Activated B cell treated with CpG ODN at 0.5 μM for 24 hours (primary cell): ENCODE measurements at places on chromosomes 1 and 21. TPM values are rescaled to one million over a fixed set of nuclear protein-coding genes. Genes with fewer than 3 reads are reported as not detected.

DNA sequence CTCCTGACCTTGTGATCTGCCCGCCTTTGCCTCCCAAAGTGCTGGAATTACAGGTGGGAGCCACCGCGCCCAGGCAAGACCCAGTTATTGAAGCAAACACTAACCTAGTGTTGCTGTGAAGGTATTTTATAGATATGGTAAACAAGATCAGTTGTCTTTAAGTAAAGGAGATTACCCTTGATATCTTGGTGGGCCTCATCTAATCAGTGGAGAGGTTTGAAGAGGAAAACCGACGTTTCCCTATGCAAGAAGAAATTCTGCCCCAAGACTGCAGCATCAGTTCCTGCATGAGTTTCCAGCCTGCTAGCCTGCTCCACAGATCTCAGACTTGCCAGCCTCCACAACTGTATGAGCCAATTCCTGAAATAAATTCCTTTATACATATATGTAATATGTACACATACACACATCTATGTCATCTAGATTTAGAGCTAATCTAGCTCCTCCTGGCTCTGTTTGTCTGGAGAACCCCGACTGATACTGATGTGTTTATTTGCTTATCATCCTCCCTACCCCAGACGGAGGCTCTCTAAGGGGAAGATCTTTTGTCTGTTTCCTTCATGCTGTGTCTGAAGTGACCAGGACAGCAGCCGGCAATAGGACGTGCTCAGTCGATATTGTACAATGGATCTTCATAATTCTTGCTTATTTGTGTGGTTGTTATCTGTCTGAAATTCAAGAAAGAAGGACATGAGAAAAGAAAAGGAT, 90.9 kb downstream of the IER5 start:
- H3K4me1 ChIP-seq = no peaks in the 10 kb centered on the region
- H3K4me3 ChIP-seq = no peak overlapping the region
- no peaks in the 10 kb centered on the region for H3K36me3 ChIP-seq
- no peak for DNase-seq

GRCh38 chr1:86706018-86706635, 1.8 kb downstream of the SH3GLB1 start:
- peak overlapping the region; percentile 99 for H3K4me3 ChIP-seq
- peaks cover 22% of the 10 kb centered on the region for H3K36me3 ChIP-seq
- DNase-seq = no peak
- peaks cover 50% of the 10 kb centered on the region for H3K4me1 ChIP-seq
- peak overlapping the region; percentile 98 for H3K27ac ChIP-seq

GRCh38 chr1:237838320-237838719, 52.4 kb downstream of the ZP4 start:
- H3K36me3 ChIP-seq = no peaks in the 10 kb centered on the region
- H3K4me3 ChIP-seq = no peak overlapping the region
- H3K27ac ChIP-seq = no peak overlapping the region

DNA sequence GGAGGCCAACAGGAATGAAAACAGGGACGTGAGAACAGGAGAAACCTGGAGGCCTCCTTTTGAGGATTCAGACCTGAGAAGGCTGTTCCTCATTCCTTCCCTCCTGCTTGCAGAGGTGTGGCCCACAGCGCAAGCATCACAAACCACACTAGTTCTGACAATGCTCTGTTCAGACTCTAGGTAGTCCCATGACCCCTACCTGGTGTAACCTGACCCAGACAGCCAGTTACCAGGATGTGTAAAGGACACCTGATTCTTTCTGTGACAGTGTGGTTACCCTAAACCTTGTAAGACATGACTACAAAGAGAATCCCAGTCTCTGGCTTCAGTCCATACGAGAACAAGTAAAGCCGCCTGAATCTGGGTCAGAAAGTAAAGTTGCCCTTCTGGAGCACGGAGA, 3.2 kb downstream of the MECR start:
- no peaks in the 10 kb centered on the region for H3K27me3 ChIP-seq
- H3K4me3 ChIP-seq = no peak overlapping the region
- H3K36me3 ChIP-seq = peaks cover 13% of the 10 kb centered on the region
- peaks cover 17% of the 10 kb centered on the region for H3K4me1 ChIP-seq

GRCh38 chr1:167601442-167602383, 28.3 kb upstream of the RCSD1 start:
- peak overlapping the region; percentile 88 for H3K27ac ChIP-seq
- H3K27me3 ChIP-seq = no peaks in the 10 kb centered on the region
- no peaks in the 10 kb centered on the region for H3K36me3 ChIP-seq
- H3K4me1 ChIP-seq = peaks cover 43% of the 10 kb centered on the region
- peak overlapping the region; percentile 63 for H3K4me3 ChIP-seq
- no peak for DNase-seq

DNA sequence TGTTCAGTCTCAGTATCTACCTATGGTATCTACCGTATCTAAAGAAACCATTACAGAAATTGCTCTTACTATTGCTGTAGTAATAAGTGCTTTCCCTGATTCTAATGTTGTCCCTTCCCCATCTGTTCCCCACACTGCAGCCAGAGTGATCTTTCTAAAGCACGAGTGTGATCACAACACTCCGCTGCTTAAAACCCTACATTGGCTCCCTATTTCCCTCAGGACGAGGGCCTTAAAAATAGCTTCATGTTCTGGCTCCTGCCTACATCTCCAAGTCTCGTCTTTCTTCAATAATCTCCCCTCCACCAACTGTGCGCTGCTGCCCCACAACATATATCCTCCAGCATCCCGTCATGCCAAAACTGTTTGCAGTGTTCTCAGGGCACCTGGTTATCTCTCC, 150.6 kb downstream of the SDCCAG8 start:
- H3K36me3 ChIP-seq = peaks cover 23% of the 10 kb centered on the region
- DNase-seq = no peak
- H3K27ac ChIP-seq = no peak overlapping the region
- no peak overlapping the region for H3K4me3 ChIP-seq

- H3K36me3 ChIP-seq = no peaks in the 10 kb centered on the region
- no peak overlapping the region for H3K27ac ChIP-seq
- peaks cover 37% of the 10 kb centered on the region for H3K27me3 ChIP-seq
- no peak overlapping the region for H3K4me3 ChIP-seq
- no peak for DNase-seq
These were observed 21.9 kb downstream of the SYT2 start for GRCh38 chr1:202688401-202688800.

DNA sequence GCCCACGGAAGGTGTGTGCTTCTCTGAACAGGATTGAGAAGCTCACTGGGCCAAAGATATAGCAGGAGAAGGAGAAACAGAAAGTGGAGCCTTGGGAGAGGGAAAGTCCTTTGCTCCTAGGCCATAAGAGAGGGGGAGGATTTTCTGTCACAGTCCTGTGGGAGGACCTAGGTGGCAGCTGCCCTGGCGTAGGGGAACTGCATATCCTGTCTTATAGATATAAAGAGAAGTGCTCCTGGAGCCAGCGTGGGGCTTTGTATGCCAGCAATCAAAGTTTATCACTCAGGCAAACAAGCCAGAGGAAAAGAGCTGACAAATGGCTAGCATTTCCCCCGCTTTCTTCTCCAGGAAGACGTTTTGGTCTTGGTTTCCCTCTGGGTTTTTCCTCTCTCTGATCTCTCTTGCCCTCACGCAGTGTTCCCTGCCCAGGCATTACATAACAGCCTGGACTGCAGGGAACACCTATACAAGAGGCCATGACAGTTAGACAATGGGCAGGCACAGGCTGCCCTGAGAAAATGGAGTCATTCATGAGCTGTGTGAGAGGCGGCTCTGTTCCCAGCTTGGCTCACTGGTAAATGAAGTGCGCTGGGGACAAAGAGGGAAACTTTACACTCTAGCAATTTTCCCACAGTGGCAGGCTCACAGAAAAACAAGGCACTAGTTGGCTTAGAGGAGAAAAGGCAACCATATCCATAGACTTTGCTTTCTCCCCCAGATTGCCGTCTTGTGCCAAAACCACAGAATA, 52.5 kb upstream of the ZNF648 start:
- no peaks in the 10 kb centered on the region for H3K4me1 ChIP-seq
- no peaks in the 10 kb centered on the region for H3K36me3 ChIP-seq
- no peak overlapping the region for H3K4me3 ChIP-seq
- no peak overlapping the region for H3K27ac ChIP-seq

Gene SH2D1B
- total RNA-seq = not detected in 2 replicates

Gene TTC39A
- 0.38 TPM in 1 of 2 replicates, not detected in the other for total RNA-seq

Gene LRRC53
- not detected in 2 replicates for total RNA-seq
